ENCODE measurements at places on chromosomes 2 and 18.

- peaks cover 3% of the 10 kb centered on the region for H3K27me3 ChIP-seq
- H3K4me3 ChIP-seq: no peak overlapping the region
- H3K4me1 ChIP-seq: no peaks in the 10 kb centered on the region
- no peak for DNase-seq
These were observed 326.2 kb downstream of the PDE11A start for GRCh38 chr2:177746358-177746757.

GRCh38 chr2:72883356-72883962 lies 3.7 kb upstream of the SPR start:
- H3K4me1 ChIP-seq: peaks cover 9% of the 10 kb centered on the region
- H3K4me3 ChIP-seq: peak overlapping the region; percentile 23
- H3K27ac ChIP-seq: no peak overlapping the region
- DNase-seq: peak; percentile 68
- H3K27me3 ChIP-seq: peaks cover 71% of the 10 kb centered on the region

GRCh38 chr18:7941533-7941932 lies 374.4 kb downstream of the PTPRM start:
- H3K4me3 ChIP-seq: no peak overlapping the region
- DNase-seq: no peak
- H3K27ac ChIP-seq: no peak overlapping the region
- no peaks in the 10 kb centered on the region for H3K27me3 ChIP-seq

DNA sequence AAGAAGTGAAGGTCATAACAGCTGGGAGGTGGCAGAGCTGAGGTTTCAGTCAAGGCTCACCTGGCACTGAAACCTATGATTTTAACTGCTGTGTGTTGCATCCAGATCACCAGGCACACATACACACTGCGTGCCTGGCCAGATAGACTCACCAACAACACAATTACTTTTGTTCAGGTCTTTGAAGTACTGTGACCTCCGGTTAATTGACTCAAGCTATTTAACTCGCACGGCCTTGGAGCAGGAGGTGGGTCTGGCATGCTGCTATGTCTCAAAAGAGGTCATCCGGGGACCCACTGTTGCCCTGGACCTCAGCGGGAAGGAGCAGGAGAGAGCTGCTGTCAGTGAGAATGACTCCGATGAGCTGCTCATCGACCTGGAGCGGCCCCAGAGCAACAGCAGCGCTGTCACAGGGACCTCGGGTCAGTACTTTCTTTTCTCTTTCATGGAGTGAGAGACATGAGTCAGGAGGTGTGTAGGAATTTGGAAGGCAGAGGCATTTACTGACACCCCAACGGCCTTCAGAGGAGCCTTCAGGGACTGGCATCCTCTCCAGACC lies 104.1 kb downstream of the ESCO1 start:
- H3K4me3 ChIP-seq: no peak overlapping the region
- no peak overlapping the region for H3K27ac ChIP-seq
- no peak for DNase-seq

- H3K4me3 ChIP-seq: peak overlapping the region; percentile 96
- no peaks in the 10 kb centered on the region for H3K27me3 ChIP-seq
- H3K27ac ChIP-seq: peak overlapping the region; percentile 99
- H3K36me3 ChIP-seq: no peaks in the 10 kb centered on the region
- DNase-seq: peak; percentile 76
These were observed 532 bp upstream of the YES1 start for GRCh38 chr18:812376-813171.
